ENCODE measurements at places on chromosomes 2 and 18.

- DNase-seq = peak; percentile 10
Observed at GRCh38 chr2:219684721-219685689, 57.6 kb downstream of the SLC4A3 start.

DNA sequence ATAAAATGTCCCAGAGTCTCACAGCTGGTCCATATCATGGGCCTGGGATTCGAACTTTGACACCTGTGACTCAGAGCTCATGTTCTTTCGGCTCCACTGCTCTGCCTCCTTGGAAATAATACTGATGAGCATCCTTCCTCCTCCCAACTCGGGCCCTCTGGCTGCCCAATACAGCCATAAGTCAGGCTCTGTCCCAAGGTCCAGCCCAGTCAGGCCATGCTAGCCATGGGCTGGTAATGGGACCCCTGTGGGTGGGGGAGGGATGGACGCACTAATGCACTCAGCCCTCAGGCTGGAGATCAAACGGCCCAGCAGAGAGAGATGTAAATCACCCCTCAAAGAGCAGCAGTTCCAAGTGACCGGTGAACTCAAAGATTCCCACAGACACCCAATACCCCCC is 61.1 kb downstream of the DDX1 start:
- no peak for DNase-seq

DNA sequence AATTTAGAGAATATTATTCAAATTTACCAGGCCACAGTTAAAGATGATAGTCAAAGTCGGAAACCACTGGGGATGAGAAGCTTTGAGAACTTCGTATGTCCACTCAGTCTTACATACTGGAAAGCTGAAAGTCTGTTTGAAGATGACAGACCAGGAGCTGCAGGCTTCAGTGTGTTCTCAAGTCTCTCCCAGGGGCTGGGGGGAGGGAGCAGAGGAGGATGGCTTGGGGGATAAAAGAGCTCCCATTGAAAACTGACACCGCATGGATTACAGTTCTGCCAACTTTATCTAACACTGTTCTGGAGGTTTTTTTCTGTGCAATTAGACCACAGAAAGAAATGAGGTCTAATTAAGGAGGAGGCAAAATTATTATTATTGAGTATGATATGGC is 170.5 kb upstream of the ALKAL2 start:
- DNase-seq = no peak

DNA sequence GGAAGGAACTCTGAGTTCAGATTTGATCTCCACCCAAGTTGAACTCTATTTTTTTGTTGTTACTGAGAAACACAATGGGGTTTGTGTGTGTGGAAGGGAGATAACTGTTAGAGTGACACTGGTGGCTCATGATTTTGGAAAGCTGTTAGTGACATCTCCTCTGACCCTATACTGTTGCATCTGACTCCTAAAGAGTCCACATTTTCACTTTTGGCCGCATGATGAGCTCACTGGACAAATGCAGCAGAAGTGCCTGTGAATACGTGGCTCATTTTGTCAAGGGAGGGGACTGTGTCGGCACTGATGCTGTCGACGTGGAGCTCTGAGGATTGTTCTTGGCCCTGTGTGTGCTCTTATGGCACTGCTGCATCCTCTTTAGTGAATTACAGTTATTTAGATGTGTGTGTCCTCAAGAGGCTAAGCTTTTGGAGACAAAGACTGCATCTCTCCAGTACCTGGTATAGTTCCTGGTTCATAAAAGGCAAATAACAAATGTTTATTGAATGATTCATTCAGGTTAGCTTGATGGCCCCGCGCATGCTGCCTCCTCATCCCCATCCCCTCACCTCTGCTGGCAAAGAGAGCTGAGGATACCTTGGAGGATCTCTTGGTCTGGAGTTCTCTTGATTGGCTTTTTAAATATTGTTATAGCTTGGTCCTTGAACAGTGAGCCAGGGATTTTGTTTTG is 135.4 kb downstream of the PHLPP1 start:
- no peak for DNase-seq

DNA sequence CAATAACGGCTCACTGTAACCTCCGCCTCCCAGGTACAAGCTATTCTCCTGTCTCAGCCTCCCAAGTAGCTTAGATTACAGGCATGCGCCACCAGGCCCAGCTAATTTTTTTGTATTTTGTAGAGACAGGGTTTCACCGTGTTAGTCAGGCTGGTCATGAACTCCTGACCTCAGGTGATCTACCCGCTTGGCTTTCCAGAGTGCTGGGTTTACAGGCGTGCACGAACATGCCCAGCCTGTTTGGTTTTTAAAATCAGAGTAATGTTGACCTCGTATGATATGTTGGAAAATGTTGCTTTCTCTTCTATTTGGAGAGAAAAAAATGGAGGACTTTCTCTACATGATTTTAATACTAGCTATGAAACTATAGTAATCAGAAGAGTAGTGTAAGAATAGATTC is 386.2 kb downstream of the PTH2R start:
- DNase-seq = no peak

GRCh38 chr2:191297033-191297432 is 51.8 kb downstream of the MYO1B start:
- DNase-seq = no peak

DNA sequence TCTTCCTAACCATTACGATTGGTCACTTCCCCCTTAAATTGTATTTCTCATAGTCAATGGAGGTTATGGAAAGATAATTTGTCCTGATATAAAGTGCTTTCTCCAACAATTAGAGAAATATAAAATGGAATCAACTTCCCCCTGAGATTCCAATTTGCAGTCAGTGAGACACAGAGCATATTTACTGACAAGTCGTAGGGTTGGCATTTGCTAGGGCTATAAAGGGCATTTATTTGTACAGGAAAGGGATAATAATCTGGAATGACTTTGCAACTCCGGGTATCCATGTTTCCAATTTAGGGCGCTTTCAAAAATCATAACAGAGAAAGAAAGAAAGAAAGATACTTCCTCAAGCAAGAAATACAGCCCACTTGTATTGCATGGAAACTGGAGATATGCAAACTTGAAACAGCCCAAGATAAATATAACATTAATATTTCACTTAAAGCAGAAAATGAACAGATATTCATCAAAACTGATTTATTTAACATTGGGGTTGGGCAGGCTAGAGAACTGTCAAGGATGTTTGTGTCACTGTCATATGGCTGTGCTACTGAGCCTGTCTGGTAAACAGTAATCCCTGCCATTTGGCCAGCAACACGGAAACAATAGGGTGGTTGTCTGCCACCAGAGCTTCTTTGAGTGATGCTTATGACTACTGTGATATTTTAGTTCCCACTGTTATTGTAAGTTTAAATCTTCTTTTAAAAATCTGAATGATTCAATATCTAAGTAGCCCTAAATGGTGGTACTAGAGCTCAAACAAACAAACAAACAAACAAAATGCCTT is 621.8 kb downstream of the LRP1B start:
- no peak for DNase-seq

DNA sequence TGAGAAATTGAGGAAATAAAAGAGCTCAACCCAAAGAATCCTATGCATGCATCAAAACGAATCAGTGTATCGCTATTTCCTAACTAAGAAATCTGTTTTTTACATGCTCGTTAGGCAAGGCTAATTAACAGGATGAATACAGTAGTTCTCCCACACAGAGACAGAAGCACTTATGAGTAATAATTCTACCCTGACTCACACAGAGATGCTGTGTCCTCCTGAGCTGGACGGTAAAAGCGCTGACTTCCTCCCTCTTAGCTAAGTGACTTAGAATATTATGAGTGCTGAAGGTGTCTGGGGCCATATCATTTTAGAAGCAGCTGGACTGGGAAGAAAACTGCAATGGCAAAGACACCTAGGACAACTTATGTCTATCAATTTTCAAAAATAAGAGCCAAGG is 18.5 kb downstream of the PLEKHM3 start:
- no peak for DNase-seq

GRCh38 chr2:29361231-29361630 is 246.0 kb downstream of the CLIP4 start:
- DNase-seq = no peak

- DNase-seq = no peak
Observed at GRCh38 chr18:58446391-58447060, 182.4 kb downstream of the ALPK2 start.

GRCh38 chr2:100002059-100002458 is 140.3 kb downstream of the AFF3 start:
- DNase-seq = no peak

GRCh38 chr2:222452422-222452950 is 28.1 kb downstream of the SGPP2 start:
- no peak for DNase-seq

DNA sequence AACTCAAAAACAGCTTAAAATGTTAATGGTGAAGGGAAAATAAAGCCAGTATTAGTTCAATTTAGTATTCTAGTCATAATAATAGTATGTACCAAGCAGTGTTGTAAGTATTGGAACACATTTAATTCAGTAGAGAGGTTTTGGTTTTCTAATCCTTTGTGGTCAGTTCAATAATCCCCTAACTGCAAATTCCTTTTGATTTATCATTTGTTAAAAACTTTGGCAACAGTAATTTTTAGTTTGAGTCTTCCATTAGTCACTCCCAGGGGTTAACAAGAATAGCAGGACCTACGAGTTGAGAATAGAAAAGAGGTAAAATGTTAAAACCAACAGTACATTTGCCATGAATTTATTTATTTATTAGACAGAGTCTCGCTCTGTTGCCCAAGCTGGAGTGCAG is 10.7 kb downstream of the MRPL44 start:
- no peak for DNase-seq

GRCh38 chr2:127394492-127394891 is 6.7 kb upstream of the MAP3K2 start:
- DNase-seq = no peak

DNA sequence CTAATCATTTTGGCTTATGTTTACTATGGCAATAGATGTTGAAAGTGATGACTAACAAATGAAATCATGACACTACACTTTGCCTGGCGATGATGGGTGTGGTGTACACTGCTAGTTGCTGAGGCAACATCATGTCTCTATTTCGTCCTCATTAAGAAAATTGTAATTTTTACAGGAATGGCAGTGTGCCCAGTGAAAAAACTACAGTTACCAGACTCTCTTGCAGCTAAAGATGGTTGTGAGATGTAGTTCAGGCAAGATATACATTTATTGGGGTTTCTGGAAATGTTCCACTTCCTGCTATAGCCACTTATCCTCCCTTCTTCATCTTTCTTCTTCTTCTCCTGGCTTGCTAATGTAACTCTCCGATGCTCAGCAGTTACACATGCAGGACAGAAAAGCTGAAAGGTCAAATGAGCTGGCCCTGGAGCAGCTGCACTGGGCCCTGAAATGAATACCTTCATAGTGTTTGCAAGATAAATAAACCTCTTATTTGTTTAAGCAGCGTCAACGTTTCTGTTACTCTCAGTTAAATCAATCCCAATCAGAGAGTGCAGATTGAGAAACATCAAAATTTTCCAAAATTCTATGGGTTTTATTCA is 46.0 kb downstream of the SOCS6 start:
- DNase-seq = no peak

DNA sequence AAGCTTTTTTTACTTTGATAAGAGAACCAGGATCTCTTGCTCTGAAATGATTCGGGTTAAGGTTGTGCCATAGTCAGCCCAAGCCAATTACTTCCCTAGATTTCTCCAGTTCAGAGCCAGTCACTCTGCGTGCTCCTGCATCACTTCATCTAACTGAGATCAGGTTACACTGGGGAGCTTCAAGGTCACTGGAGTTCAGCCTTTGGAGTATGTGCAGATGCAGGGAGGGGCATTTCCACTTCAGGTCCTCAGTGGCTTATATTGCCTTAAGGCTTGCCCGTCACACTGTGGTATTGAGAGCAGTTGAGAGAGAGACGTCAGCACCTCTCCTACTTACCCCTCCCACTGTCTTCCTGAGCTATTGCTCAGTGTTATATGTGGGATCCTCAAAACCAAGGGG is 317.8 kb downstream of the EPHA4 start:
- no peak for DNase-seq

GRCh38 chr2:207683879-207684627 is 27.4 kb upstream of the CCNYL1 start:
- no peak for DNase-seq

- DNase-seq = no peak
Observed at GRCh38 chr2:85405201-85406059, 4.7 kb downstream of the CAPG start.

Measured in NCI-H1417 treated with DMSO at 0.1 percent for 48 hours (cell line).